ENCODE measurements at places on chromosomes 12 and 14.

DNA sequence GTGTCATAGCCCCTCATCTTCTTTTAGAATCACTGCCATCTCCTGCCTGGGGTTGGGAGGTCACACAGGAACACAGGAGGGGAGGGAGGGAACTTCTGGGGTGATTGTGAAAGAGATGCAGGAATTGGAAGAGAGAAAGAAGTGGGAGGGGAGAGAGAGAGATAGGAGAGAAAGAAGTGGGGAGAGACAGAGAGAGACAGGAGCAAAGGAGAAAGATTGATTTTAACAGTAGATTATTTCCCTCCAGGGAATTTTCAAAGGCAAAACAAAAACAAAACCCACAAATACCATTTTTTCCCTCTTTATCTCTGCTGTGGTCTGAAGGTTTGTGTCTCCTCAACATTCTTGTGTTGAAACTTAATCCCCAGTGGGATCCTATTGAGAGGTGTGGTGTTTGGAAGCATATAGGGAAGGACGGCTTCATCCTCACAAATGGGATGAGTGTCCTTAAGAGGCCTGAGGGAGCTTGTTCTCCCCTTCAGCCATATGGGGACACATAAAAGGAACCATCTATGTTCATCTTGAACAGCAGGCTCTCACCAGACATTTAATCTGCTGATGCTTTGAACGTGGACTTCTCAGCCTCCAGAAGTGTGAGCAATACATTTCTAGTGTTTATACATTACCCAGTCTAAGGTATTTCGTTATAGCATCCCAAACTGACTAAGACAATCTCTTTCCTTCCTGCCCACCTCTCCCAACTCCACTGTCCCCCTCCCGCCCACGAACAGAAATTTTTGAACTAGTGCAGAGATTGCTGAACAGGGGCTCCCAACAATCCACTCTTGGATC is 134.9 kb upstream of the MAX start:
- no peak for DNase-seq

DNA sequence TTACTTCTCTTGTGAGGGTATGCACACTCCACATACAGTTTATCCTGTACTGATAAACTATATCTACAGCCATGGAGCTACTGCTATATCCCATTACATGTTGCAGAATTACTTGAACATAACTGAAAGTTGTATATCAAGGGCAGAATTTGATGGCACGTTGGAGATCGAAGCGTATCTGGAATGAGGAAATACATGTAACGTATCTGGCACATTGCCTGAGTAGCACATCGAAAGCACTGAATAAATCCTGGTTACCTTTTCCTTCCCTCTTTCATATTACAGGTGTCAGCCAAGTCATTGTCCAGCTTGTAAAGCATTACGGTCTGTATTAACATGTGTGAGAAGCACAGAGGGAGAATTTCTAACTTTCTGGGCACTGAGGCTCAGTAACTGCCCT is 42.1 kb upstream of the LIN7A start:
- DNase-seq: no peak

DNA sequence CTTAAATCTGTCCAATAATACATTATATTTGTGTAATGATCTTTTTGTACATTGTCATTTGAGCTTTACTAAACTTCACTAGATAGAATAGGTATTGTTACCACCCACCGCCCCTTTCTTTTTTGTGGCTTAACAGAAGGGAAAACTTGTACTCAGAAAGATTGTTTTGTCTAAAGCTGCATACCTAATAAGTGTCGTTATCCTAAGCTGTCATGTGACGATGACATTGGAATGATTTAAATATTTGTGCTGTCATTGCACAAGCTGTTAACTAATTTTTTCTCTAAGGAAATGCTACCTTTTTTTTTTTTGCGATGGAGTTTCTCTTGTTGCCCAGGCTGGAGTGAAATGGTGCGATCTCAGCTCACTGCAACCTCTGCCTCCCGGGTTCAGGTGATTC is 3.6 kb downstream of the DIP2B start:
- no peak for DNase-seq

DNA sequence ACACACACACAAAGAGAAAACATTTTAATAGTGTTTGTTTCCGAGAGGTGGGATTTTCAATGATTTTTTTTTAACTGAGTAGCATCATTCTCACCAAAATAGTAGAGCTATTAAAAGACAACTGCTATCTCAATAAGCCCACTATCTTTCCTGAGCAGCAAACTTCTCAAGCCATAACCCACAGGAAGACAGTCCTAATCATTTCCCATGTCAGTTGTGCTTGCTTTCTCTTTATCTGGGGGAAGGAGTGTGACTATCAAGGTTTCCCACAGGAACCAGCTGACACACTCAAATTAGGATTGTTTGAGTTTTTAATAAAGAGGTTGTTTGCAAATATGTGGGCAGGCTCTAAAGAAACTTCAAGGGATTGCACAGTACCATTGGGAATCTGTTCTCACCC is 4.9 kb upstream of the MAX start:
- no peak for DNase-seq

GRCh38 chr12:7349418-7349817 is 45.5 kb downstream of the ACSM4 start:
- no peak for DNase-seq

- DNase-seq: no peak
Measured at GRCh38 chr12:25818596-25819390, 139.7 kb upstream of the RASSF8 start.

DNA sequence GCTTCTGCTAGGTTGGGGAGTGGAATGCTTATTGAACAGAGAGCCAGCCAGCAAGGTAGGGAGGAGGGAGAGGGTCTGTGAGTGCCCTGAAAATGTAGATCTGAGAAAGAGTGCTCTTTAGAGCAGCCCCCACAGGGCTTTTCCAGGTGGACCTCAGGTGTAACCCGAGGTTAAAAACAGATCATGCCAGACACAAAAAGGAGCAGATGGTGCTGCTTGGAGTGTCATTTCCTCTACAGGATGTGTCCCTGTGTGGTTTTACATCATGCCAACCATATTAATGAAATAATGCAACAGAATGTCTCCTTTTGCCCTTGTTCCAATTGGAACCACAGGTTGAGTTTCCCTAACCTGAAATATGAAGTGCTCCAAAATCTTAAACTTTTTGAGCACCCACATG is 6.4 kb downstream of the SUSD6 start:
- DNase-seq: no peak

DNA sequence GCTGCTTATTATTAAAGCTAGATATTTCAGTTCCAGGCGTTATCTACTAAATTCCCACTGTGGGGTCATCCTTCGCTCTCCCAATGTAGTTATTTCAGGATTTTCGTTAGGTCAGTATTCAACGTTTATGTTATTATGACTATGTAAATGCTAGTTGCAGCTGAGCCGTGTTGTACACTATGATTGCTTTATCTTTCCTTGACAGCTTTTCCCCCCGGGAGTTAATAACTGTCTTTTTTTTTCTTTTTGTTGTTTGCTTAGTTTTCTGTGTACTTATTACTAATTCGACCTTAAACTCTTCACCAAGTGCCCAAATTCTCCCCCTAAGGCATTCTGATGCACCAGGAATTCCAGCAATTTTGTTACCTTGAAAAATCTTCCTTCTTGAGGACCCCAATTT is 48.5 kb downstream of the SUDS3 start:
- DNase-seq: no peak

- DNase-seq: no peak
Measured at GRCh38 chr14:89270439-89271227, 146.4 kb downstream of the FOXN3 start.

GRCh38 chr14:80477388-80478160 is 266.3 kb upstream of the DIO2 start:
- no peak for DNase-seq

- no peak for DNase-seq
Measured at GRCh38 chr12:62014330-62014729, 245.9 kb upstream of the USP15 start.

DNA sequence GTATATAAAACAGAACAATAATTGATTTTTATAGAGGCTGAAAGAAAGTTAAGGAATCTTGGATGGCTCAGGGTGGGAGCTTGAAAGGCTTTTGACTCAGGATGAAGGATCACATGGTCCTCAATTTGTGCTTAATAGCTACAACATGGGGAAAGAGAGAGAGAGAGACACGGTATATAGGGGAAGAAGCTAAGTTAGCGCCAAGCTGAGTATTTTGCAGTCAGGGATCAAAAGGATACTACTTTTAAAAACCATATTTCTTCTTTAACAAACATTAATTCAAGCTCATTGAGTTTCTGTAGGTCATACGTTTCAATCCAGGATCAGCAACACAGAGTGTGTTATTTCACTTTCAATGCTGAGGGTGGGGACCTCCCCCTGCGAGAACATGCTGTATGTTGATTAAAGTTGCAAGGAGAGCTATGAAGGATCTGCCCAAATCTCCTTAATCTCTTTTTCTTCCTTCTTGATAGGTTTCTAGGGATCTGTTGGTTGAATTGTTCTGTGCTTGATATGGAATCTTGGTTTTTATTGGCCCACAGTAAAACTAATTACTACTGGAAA is 133.1 kb upstream of the NUDT4 start:
- DNase-seq: no peak

DNA sequence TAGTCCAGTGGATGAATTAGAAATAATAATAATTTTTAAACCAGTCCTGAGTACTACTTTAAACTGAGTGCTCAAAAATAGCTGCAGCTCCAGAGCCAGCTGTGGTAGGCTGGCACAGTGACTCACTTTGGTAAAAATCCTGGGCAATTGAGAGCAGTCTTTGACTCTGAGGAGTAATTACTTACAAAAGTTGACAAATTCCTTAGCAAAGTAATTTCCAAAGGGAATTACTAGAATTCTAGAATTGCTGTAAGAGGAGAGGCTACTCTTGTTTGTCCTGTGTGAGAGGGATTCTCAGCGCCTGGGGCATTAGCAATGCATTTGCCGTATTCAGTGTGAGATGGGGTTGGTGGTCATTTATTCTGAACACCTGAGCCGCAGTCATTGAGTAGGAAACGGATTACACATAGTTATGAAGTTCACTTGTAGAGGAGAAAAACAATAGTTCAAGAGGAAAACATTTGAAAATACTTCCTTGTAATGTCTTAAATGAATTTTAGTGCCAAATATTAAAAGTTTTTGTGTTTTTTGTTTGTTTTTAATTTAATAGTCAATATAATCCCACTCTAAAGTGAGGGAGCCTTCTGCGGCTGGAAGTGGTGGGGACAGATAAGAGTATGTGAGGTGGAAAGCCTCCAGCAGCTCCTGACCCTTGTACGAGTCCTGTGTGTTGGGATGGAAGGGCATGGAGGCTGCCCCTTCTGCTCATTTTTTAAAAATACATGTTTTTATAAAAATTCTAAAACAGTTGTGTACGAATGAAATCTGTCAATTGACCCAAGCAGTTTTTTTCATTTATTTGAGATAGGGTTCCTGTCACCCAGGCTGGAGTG is 41.9 kb downstream of the EID3 start:
- DNase-seq: no peak

DNA sequence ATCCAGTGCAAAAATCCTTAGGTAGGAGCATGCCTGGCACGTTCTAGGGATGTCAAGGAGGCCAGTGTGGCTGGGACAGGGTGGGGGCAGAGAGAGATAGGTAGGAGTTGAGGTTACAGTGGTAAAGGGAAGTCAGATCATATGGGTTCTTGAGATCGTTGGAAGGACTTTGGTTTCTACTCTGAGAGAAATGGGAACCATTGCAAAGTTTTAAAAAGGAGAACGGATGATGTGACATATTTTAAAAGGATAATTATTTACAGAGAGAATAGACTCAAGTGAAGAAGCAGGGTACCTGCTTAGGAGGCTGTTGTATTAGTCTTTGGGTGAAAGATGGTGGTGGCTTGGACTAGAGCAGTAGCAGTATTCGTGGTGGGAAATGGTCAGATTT is 47.6 kb upstream of the ATP2B1 start:
- no peak for DNase-seq

- no peak for DNase-seq
Measured at GRCh38 chr12:5465384-5465783, 33.5 kb downstream of the NTF3 start.

DNA sequence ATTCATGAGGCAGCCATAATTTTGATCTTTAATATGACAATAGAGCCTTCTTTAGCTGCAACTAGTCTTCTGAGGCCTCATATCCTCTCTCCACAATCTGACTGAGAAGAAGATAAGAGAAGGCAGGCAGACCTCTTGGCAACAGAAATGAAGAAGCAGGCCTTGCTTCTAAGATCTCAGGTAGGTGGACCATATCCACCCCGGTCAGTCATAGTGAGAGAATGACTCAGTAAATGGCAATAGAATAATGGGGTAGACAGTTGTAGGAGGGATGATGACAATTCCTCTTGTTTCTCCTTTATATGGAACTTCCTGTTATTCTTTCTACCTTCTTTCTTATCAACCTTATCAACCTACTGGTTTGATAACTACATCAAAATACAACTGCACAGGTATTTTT is 246.7 kb upstream of the G2E3 start:
- DNase-seq: no peak

GRCh38 chr12:41286426-41286825 is 98.3 kb downstream of the PDZRN4 start:
- no peak for DNase-seq

DNA sequence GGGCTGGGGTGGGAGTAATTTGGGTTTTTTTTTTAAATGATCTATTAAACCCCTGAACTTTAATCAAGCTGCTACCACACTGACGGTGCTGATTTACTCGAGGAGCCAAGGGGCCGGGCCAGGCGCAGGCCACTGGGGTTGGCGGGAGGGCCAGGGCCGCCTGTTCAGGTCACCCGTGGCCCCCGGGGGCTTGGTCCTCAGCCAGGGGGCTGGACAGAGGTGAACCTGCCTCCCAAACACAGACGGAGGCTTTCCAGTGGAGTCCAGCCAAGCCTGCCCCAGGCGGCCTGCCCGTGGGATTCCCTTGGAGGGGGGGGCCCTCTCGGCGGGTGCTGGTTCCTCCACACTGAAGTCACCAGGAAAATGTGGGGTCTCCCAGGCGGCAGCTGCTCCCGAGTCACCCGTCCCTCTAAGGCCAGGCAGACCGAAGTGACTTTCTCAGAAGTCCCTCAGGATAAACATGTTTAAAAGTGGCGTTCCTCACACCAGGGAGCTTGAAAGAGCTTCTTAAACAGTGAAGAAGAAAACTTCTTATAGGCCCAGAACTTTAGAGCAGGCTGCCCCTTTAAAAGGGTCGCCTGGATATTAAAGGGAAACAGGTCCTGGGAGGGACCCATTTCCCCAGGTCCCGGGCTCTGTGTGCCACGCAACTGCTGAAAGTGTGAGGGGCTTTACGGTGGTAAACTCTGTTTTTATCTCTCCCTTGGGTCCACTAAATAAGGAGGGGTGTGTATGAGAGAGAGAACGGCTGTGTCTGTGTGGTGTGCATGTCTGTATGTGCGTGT is 167.2 kb upstream of the GSC start:
- DNase-seq: no peak

DNA sequence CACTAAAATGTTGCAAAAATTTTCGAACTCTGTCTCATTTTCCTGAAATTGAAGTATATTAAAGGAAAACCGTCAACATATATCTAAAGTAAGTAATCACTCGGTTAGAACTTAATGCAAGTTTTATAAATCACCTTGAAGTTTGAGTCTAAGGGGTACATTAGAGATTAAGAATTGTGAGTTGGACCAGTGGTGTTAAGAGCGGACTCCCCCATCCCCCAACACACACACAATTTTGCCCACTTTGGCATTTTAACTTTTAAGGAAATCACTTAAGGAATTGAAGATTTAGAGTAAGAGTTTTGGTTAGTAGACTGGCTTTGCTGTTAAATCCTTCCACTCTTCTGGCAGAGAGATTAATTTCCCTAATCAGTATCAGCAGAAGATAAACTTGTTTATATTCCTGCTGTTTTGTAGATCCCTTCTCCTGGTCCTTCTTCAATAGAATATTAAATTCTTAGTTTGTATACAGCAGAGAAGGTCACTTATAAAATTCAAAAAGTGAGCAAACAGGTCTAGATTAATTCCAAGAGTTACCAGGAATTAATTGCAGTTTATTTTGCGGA is 1.5 kb downstream of the HIF1A start:
- no peak for DNase-seq

- DNase-seq: peak; percentile 29
Measured at GRCh38 chr12:81078469-81079196, 754 bp downstream of the ACSS3 start.
